A549 treated with Mapracorat at 1 μM for 4 hours (cell line): ENCODE measurements at places on chromosomes 5 and 9. TPM values are rescaled to one million over a fixed set of nuclear protein-coding genes. Genes with fewer than 3 reads are reported as not detected.

Gene PDGFRB
- 0.16 to 0.56 TPM (median 0.22 TPM) in 5 replicates for total RNA-seq

Gene CSF1R
- total RNA-seq: 0.10 to 0.20 TPM (median 0.18 TPM) in 5 replicates

Gene CKMT2
- total RNA-seq: not detected in 5 replicates

Gene CDX1
- total RNA-seq: not detected in 5 replicates

Gene PRUNE2
- total RNA-seq: 0.26 TPM in 1 of 5 replicates, not detected in the others

Gene LCN15
- total RNA-seq: not detected in 5 replicates

Gene PRRC1
- 44.0 to 55.2 TPM (median 48.4 TPM) in 5 replicates for total RNA-seq

Gene SLC25A2
- not detected in 5 replicates for total RNA-seq

Gene GLRA1
- not detected in 5 replicates for total RNA-seq

Gene TMOD1
- 1.7 to 2.1 TPM (median 2.0 TPM) in 5 replicates for total RNA-seq

Gene CDC20B
- 0.07 to 0.09 TPM (median 0.09 TPM) in 4 of 5 replicates, not detected in the other for total RNA-seq

Gene SMAD5
- 13.7 to 42.0 TPM (median 32.7 TPM) in 5 replicates for total RNA-seq

Gene CD74
- total RNA-seq: not detected in 5 replicates

Gene SYK
- 0.03 to 0.13 TPM in 2 of 5 replicates, not detected in the others for total RNA-seq

Gene C5
- total RNA-seq: 11.2 to 14.4 TPM (median 12.4 TPM) in 5 replicates

Gene OR1L4
- total RNA-seq: not detected in 5 replicates

Gene SAXO1
- total RNA-seq: not detected in 5 replicates

Gene FRMD3
- 4.2 to 6.5 TPM (median 4.4 TPM) in 5 replicates for total RNA-seq

Gene IL7R
- 0.24 to 0.46 TPM (median 0.36 TPM) in 5 replicates for total RNA-seq

Gene NIM1K
- total RNA-seq: 0.07 to 0.50 TPM (median 0.14 TPM) in 5 replicates

Gene GARNL3
- total RNA-seq: 1.7 to 3.2 TPM (median 1.8 TPM) in 5 replicates

Gene CDK5RAP2
- 27.6 to 31.7 TPM (median 30.0 TPM) in 5 replicates for total RNA-seq

Gene PCDHB11
- total RNA-seq: 0.05 to 0.08 TPM (median 0.08 TPM) in 4 of 5 replicates, not detected in the other

Gene ADGRD2
- not detected in 5 replicates for total RNA-seq

Gene TXNDC8
- total RNA-seq: not detected in 5 replicates

Gene DAP
- total RNA-seq: 55.1 to 59.9 TPM (median 57.1 TPM) in 5 replicates

Gene PDZD2
- 0.10 to 0.76 TPM (median 0.29 TPM) in 5 replicates for total RNA-seq

Gene FAM81B
- total RNA-seq: not detected in 5 replicates

Gene CD274
- 1.4 to 2.3 TPM (median 1.6 TPM) in 5 replicates for total RNA-seq

Gene STKLD1
- 0.90 to 1.7 TPM (median 1.1 TPM) in 5 replicates for total RNA-seq

Gene EFNA5
- total RNA-seq: 19.2 to 24.2 TPM (median 21.4 TPM) in 5 replicates

Gene RASGEF1C
- total RNA-seq: 0.06 to 0.25 TPM (median 0.10 TPM) in 5 replicates

Gene SLC6A7
- total RNA-seq: 0.05 TPM in 1 of 5 replicates, not detected in the others

Gene DBH
- not detected in 5 replicates for total RNA-seq

Gene TRPM3
- total RNA-seq: not detected in 5 replicates

Gene COL15A1
- total RNA-seq: 0.30 to 0.57 TPM (median 0.53 TPM) in 5 replicates

Gene PCDHGA7
- total RNA-seq: 0.69 to 1.1 TPM (median 0.90 TPM) in 5 replicates

Gene NFX1
- total RNA-seq: 29.2 to 34.1 TPM (median 31.0 TPM) in 5 replicates

Gene RIGI
- total RNA-seq: 2.6 to 3.4 TPM (median 2.8 TPM) in 5 replicates

Gene ZNF366
- total RNA-seq: not detected in 5 replicates

Gene DAB2IP
- 11.3 to 15.3 TPM (median 11.9 TPM) in 5 replicates for total RNA-seq

Gene NIPAL4
- total RNA-seq: 10.0 to 15.1 TPM (median 11.9 TPM) in 5 replicates

Gene ANKRD18B
- total RNA-seq: 3.7 to 6.8 TPM (median 6.4 TPM) in 5 replicates

Gene TSSK1B
- total RNA-seq: not detected in 5 replicates

Gene QRFP
- not detected in 5 replicates for total RNA-seq

Gene SLCO6A1
- total RNA-seq: not detected in 5 replicates

Gene KCNV2
- not detected in 5 replicates for total RNA-seq

Gene TERT
- total RNA-seq: 1.3 to 3.8 TPM (median 2.6 TPM) in 5 replicates

Gene IRGM
- total RNA-seq: 0.15 to 0.36 TPM (median 0.25 TPM) in 4 of 5 replicates, not detected in the other

Gene ELOVL7
- total RNA-seq: 8.7 to 12.5 TPM (median 10.8 TPM) in 5 replicates

Gene ATG12
- total RNA-seq: 47.1 to 56.0 TPM (median 49.6 TPM) in 5 replicates
